ENCODE measurements at places on chromosomes 1 and 21. TPM values are rescaled to one million over a fixed set of nuclear protein-coding genes. Genes with fewer than 3 reads are reported as not detected.

DNA sequence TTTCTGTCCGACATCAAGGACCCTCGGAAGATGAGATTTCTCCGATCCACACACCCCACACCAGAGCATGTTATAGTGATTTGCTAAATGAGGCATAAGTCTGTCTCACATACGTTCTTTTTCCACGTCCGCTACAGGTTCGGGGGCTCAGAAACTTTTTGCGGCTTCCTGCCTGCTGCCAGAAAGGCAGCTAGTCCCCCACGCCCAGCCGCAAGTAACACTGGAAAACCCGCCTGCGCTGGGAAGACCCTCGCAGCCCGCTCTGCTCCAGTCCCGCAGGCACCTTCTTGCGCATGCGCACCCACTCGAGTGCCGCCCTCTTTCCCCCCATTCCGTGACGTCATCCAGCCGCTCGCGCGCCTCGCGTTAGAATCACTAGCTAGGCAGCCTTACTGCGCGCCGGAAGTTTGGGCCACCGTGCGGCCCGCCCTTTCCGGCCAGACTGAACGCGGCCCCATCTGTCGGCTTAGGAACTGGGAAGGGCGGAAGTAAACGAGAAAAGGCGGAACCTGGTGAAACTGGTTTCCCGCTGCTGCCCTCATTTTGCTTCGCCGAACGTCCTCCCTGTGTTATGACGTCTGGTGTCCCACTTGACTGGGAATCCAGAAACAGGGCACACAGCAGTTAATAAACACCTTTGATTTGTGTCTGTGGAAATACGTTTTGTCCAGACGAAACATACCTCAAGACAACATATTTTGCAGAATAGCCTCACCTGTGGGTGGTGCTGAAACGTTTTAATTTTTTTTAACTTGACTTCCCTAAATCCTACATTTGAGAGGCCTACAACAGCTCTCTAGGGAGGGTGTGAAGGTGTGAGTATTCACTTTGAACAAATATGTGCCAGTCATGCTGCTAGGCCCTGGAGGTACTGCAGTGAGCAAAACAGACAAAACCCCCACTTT is at the start of gene C1orf74:
C1orf74 (minus strand) TSS at position 295 of the 905 bp plus-strand sequence. CDS start 925 bp downstream, outside the sequence.
- peaks cover 13% of the 10 kb centered on the region for H3K4me1 ChIP-seq
- DNase-seq = peak; percentile 99
- H3K4me3 ChIP-seq = peak within 1 kb of the TSS; percentile 83
- no peaks in the 10 kb centered on the region for H3K36me3 ChIP-seq

GRCh38 chr1:34787461-34788420 is 5.1 kb upstream of the GJA4 start:
- H3K27me3 ChIP-seq = no peaks in the 10 kb centered on the region
- H3K36me3 ChIP-seq = no peaks in the 10 kb centered on the region
- DNase-seq = no peak
- H3K4me1 ChIP-seq = no peaks in the 10 kb centered on the region
- no peak overlapping the region for H3K4me3 ChIP-seq
- H3K27ac ChIP-seq = no peak overlapping the region

DNA sequence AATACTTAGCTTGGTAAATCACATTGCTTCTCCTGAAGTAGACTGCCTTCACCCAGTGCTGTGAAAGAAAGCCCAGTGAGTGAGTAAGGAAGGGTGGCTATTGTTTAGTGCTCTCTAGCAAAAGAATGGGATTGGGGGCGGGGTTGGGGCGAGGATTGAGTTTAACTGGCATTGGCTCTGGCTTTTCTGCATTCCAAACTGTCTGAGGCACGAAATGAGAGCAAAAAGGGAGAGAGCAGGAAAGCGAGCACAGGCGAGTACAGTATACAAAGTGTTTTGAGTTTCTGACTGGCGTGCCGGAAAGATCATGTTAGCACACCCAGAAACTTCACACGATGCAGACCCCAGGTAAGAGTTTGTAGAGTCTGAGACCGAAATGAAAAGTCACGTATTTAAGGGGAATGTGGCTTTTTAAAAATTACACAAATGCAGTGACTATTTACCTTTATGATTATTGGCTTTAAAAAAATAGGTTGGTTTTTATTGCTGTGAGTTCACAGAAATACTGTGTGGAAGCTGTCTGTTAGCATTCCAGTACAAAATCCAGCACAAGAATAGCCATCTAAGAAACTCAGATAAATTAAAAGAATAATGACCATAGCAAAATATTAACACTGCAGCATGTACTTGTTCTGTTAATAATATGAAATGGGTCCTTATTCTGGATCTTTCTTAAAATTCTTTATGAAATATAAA is 155.4 kb downstream of the CLEC20A start:
- no peaks in the 10 kb centered on the region for H3K27me3 ChIP-seq
- DNase-seq = peak; percentile 82
- H3K36me3 ChIP-seq = no peaks in the 10 kb centered on the region
- no peak overlapping the region for H3K4me3 ChIP-seq
- peak overlapping the region; percentile 20 for H3K27ac ChIP-seq

- H3K4me3 ChIP-seq = no peak overlapping the region
- peak; percentile 15 for DNase-seq
- no peaks in the 10 kb centered on the region for H3K36me3 ChIP-seq
- no peak overlapping the region for H3K27ac ChIP-seq
- no peaks in the 10 kb centered on the region for H3K27me3 ChIP-seq
Measured at GRCh38 chr1:159211331-159212136, 6.9 kb downstream of the ACKR1 start.

- no peak overlapping the region for H3K27ac ChIP-seq
- DNase-seq = no peak
- no peaks in the 10 kb centered on the region for H3K36me3 ChIP-seq
- H3K4me3 ChIP-seq = no peak overlapping the region
- no peaks in the 10 kb centered on the region for H3K27me3 ChIP-seq
Measured at GRCh38 chr21:44384968-44385367, 31.5 kb downstream of the TRPM2 start.

DNA sequence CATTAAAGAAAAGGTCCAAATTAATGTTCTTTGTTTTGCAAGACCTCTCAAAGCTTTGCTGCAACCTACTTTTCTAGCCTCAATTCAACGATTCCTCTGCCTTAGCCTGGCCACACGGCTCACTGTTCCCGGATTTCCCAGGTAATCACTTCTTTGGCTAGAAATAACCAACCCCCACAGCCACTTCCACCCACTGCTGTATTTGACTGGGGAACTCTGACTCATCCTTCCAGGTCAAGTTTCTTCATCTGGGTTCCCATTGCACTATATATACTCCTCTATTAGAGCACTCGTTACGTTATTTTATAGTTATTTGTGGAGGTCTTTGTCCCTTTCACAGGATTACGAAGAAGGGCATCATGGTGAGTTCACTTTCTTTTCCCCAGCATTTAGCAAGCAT is 185.9 kb downstream of the CACNA1E start:
- no peaks in the 10 kb centered on the region for H3K4me1 ChIP-seq
- no peak for DNase-seq
- no peak overlapping the region for H3K4me3 ChIP-seq
- H3K27ac ChIP-seq = no peak overlapping the region
- no peaks in the 10 kb centered on the region for H3K36me3 ChIP-seq

GRCh38 chr1:229109320-229109761 is 161.6 kb upstream of the RAB4A start:
- H3K36me3 ChIP-seq = no peaks in the 10 kb centered on the region
- H3K4me3 ChIP-seq = no peak overlapping the region
- no peaks in the 10 kb centered on the region for H3K27me3 ChIP-seq
- H3K4me1 ChIP-seq = no peaks in the 10 kb centered on the region
- DNase-seq = no peak

DNA sequence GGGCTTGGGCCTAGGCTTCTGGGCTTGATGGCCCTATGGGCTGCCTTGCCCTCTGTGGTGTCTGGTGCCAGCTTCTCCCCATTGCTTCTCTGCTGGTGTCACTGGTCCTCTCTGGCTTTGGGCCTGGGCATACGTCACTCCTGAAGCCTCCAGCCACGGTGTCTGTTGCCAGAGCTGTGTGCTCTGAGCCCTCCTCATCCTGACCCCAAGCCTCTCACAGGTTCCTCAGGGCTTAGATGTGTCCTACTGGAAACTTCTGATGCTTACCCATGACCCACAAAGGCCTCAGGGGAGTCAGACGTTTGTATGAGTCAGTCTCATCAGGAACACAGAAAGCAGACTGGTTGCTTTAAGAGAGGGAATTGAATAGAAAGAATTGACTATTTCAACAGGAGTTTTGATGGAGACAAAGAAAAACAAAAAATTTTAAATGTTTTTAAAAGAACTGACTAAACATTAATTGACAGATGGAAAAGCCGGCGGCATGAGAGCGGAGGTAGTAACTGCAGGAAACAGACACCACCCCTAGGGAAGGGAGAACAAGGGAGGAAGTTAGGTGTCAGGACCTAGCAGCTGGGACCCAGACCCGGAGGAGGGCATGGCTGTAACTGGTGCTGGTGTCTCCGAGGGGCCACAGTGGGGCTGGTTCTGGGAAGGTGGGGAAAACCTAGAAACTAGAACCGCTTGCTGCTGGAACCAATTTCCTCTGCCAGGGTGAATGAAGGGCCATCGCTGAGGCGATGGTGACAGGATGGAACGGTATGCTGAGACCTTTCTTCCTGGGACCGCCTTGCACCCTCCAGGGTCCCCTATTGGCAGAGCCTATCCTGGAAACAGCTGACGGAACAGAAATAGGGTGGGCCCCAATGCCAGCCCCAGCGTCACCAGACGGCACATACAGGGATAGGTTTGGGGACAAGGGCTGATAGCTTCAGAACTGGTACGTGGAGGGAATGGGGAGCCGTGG is 40.0 kb upstream of the CITED4 start:
- no peak overlapping the region for H3K27ac ChIP-seq
- no peak for DNase-seq
- H3K4me3 ChIP-seq = no peak overlapping the region
- no peaks in the 10 kb centered on the region for H3K4me1 ChIP-seq
- no peaks in the 10 kb centered on the region for H3K36me3 ChIP-seq
- no peaks in the 10 kb centered on the region for H3K27me3 ChIP-seq

- H3K36me3 ChIP-seq = no peaks in the 10 kb centered on the region
- H3K4me1 ChIP-seq = peaks cover 2% of the 10 kb centered on the region
- no peak overlapping the region for H3K27ac ChIP-seq
- no peaks in the 10 kb centered on the region for H3K27me3 ChIP-seq
- DNase-seq = no peak
Measured at GRCh38 chr1:157241185-157241538, 103.0 kb upstream of the ETV3 start.

DNA sequence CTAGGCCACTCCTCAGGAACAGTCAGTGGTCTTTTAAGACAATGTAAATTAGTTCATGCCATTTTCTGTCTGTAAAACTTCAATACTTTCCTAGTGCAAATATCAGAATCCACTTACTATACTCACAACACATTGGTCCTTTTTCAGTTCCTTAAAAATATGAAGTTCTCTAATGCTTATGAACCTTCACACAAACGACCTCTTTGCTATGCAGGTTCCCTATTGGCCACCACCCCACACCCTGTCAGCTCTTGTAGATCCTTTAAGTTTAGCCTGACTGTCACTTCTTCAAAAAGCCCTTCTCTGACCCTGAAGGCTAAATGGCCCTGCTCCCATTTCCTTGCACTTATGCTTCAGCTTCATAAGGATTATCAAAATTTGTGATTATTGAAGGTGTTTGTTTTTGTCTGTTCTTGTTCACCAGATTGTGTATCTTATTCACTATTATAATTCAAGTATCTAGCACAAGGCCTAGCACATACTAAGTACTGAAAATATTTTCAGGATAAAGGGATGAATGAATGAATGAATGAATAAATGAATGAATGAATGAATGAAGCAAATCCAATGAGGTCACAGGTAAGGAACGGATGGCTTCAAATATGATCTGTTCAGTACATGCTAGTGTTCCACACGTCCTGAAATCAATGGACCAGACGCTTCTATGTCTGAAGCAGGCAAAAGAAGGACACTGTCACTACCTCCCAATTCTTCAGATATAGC is 373.9 kb downstream of the VAV3 start:
- H3K4me1 ChIP-seq = no peaks in the 10 kb centered on the region
- H3K27me3 ChIP-seq = no peaks in the 10 kb centered on the region
- H3K27ac ChIP-seq = no peak overlapping the region
- no peaks in the 10 kb centered on the region for H3K36me3 ChIP-seq
- DNase-seq = no peak
- H3K4me3 ChIP-seq = no peak overlapping the region

GRCh38 chr1:216793973-216794372 is 70.7 kb upstream of the ESRRG start:
- no peaks in the 10 kb centered on the region for H3K36me3 ChIP-seq
- no peaks in the 10 kb centered on the region for H3K27me3 ChIP-seq
- H3K4me3 ChIP-seq = no peak overlapping the region
- DNase-seq = peak; percentile 70

DNA sequence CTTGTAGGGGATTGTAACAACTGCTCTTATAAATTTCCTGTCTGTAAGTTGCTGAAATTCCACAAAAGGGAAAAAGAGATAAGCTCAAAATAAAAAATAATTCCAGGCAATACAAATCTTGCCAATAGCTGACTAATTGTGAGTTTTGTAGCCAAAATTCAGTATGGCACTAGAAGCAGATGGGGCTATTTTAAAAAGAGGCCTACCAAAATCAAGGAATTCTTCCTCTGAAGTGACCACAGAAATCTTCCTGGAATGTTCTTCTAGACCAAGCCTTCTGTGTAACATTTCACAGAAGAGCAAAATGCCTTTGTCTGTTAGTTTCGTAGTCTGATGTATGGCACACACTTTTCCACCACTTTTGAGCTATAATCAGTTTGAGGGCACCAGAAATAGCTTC is 127.6 kb downstream of the CYYR1 start:
- no peaks in the 10 kb centered on the region for H3K27me3 ChIP-seq
- H3K4me3 ChIP-seq = no peak overlapping the region
- no peaks in the 10 kb centered on the region for H3K4me1 ChIP-seq

DNA sequence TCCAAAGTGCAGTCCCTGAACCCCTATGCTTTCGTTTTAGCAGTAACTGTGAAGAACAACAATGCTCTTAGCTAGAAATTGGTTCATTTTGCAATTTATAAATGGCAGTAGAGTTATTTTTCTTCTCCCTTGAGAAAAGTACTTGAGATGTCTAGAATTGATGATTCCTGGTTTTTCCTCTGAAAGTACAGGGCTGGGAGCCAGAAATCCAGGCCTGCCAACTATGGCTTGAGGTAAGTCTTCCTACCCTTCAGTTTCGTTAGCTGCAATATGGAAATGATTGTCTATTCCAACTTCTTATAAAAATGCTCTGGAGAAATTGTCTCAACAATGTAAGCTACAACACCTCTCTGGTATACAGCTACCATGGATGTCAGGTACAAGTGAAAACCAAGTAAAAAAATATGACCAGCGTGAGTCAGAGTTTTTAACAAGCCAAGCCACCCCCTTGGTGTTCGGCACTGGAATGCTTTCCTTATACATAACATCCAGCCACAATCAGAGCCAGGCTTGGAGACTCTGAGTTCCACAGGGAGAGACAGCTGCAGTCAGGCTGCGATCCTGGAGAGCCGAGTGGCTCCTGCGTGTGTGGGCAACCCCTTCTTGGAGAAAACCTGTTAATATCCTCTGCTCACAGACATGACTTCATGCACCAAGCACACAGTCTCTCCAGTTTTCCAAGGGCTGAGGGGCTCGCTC is 22.0 kb downstream of the TSPAN2 start:
- H3K36me3 ChIP-seq = no peaks in the 10 kb centered on the region
- H3K4me1 ChIP-seq = peaks cover 10% of the 10 kb centered on the region
- no peaks in the 10 kb centered on the region for H3K27me3 ChIP-seq
- H3K4me3 ChIP-seq = no peak overlapping the region

FAM131C gene
- total RNA-seq = not detected

CFHR3 gene
- 1.5 TPM for total RNA-seq

CTSE gene
- total RNA-seq = 14.6 TPM

LYPD8 gene
- total RNA-seq = not detected

SMCP gene
- total RNA-seq = not detected

USH2A gene
- total RNA-seq = not detected

DAB1 gene
- total RNA-seq = 0.77 TPM

RIPK4 gene
- 12.9 TPM for total RNA-seq
